Progenitor cell of endocrine pancreas (in vitro differentiated cells): ENCODE measurements at places on chromosomes 11 and 22. TPM values are rescaled to one million over a fixed set of nuclear protein-coding genes. Genes with fewer than 3 reads are reported as not detected.

- H3K4me3 ChIP-seq = no peak overlapping the region
- no peak overlapping the region for H3K27ac ChIP-seq
- H3K27me3 ChIP-seq = peaks cover 18% of the 10 kb centered on the region
- no peak for DNase-seq
- H3K4me1 ChIP-seq = no peaks in the 10 kb centered on the region
Observed at GRCh38 chr11:73249304-73249703, 22.8 kb upstream of the P2RY6 start.

DNA sequence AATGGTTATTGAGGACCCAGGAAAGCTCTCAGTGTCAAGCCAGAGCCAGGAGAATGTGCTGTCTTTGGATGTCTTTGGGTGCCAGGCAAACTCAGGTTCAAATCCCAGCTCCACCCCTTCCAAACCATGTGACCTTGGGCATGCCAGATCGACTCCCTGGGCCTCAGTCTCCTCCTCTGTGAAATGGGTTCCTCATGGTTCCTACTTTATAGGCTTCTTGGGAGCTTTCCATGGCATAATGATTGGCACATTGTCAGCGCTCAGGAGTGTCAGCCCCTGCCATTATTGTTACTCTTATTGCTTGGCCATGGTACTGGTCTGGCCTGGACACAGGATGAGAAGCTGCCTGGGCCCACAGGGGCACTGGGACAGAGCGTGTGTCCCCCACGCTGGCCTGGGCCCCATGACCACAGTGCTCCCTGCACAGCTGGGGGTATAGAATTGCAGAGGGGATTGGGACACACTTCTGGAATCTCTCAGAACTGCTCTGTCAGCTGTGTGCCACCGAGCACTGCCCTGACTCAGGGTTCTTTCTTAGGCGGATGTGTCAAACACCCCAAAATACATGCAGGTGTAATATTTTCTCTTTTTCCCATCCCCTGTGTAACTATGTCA lies 37.6 kb upstream of the CRYBB3 start:
- H3K36me3 ChIP-seq = peaks cover 1% of the 10 kb centered on the region
- H3K4me1 ChIP-seq = peaks cover 5% of the 10 kb centered on the region
- H3K27ac ChIP-seq = no peak overlapping the region
- no peak overlapping the region for H3K4me3 ChIP-seq
- no peaks in the 10 kb centered on the region for H3K27me3 ChIP-seq

GRCh38 chr11:2202900-2203439 lies 31.4 kb upstream of the TH start:
- DNase-seq = no peak
- no peaks in the 10 kb centered on the region for H3K36me3 ChIP-seq
- H3K4me1 ChIP-seq = peaks cover 1% of the 10 kb centered on the region
- no peak overlapping the region for H3K4me3 ChIP-seq
- no peak overlapping the region for H3K27ac ChIP-seq

DNA sequence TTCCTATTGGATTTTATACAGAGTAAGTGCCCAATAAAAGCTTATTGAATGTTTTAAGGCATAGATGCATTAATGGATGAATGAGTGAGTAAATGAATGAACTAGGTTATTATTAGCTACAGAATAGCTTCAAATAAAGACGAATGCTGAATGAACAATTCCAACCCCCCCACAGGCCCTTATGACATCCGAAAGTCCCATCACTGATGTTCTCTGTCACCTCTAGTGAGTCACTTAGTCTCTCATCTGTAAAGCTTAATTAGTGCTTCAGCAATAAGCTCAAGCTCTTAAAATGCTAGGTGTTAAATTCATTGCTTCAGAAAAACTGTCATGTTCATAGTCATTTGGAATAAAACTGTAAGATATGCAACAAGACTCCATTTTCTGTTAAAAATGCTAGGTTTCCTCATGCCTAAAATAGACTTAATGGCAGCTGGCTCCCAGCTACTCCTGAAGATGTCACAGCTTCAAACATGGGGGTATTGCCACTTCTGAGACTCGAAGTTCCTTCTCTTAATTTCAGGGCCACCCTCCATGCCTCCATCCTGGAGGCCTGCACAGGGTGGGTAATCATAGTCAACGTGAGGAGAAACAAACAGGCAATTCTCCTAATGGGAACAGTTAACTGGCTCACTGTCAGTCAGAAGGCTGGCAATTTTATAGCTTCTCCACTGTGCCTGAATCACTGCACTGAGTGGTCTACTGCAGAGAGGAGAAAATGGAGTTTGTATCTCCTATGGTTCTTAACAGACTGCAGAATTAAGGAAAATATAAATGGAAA lies 355.0 kb upstream of the CTSC start:
- H3K27me3 ChIP-seq = no peaks in the 10 kb centered on the region
- peaks cover 3% of the 10 kb centered on the region for H3K4me1 ChIP-seq
- DNase-seq = no peak
- no peak overlapping the region for H3K4me3 ChIP-seq
- H3K36me3 ChIP-seq = no peaks in the 10 kb centered on the region
- H3K27ac ChIP-seq = no peak overlapping the region

Gene AGBL2
- total RNA-seq = 6.1 and 8.2 TPM in 2 replicates
